ENCODE measurements at places on chromosomes 7 and 10.
A peak's percentile ranks its signal among the peaks of the same experiment; 100 is the strongest.

DNA sequence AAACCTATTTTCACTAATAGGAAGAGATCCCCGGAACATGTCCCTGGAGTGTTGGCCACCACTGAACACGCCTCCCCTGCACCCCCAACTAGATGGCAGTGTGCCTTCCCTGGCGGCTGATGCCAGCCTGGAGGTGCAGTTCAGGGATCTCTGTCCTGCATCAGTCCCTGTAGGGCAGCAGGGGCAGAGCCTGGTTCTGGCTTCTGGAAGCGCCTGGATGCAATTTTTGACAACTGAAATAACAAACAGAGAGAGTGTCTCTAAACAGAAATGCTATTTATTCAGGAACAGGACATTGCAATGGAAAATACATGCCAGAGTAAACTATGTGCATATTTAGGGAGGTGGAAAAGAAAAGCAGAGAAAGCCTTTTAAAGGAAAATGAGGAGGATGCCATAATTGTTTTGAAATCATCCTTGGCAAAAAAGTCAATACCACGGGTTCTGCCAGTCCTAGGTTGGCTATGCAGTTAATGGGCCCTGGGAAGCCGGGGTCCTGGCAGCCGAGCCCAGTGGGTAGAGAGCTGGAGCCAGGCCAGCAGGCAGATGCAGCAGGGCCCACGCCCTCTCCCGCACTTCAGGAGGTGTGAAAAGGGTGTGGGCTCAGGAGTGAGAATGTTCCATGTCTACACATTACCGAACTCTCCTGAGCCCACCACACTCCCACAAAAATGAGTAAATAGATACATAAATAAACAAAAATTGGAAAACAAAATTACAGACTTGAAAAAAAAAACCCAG, 18.5 kb downstream of the ANTXRL start:
- DNase-seq: no peak

DNA sequence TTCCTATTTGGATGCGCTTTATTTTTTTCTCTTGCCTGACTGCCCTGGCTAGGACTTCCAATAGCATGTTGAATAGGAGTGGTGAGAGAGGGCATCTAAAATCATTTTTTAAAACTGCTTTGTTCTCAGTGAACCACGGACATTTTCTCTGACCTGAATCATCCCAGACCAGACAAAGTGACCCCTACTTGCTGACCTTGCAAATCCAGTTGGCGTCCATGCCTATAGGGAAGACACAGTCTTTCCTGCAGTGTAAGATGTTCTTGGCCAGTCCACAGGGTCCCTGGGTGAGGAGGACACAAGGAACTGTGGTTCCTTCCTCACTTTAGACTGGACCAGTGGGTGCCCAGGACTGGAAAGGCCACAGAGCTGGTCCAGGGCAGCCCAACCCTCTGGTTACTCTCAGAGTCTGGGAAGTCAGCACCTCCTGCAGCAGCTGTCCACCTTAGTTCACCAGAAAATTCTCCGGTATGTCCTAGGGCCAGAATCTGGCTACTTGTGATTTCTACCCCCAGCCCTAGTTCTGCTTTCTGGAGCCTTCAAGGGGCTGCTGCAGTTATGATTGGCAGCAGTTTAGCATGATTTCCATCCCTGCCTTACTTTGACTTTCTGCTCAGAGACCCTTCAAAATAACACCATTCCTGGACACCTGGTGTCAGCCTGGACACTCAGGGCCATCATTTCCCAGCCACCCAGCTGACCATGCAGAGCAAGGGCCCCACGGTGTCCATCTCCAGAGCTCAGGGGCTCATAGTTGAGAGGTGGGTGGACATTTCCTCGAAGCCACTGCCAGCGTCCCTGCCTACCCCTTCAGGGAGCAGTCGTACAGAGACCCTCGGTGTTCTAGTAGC, 19.3 kb downstream of the VIPR2 start:
- no peak for DNase-seq

DNA sequence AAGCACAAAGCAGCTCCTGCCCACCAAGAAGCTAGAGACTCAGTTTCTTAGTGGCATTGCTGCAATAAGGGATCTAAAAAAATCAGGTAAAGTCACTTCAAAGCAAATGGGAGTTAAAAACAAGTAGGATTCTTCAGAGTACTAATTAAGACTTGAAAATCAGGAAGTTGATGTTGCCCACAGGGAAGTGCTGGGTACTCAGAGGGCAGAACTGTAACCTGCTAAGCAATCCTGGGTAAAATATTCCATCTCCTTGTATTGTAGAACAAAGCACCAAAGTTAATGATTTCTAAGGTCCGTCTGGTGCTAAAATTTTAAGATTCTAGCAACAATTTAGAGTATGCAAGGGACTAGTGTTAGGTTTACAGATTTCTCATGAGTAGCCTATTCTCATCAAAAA, 8.3 kb downstream of the PEX1 start:
- DNase-seq: no peak

DNA sequence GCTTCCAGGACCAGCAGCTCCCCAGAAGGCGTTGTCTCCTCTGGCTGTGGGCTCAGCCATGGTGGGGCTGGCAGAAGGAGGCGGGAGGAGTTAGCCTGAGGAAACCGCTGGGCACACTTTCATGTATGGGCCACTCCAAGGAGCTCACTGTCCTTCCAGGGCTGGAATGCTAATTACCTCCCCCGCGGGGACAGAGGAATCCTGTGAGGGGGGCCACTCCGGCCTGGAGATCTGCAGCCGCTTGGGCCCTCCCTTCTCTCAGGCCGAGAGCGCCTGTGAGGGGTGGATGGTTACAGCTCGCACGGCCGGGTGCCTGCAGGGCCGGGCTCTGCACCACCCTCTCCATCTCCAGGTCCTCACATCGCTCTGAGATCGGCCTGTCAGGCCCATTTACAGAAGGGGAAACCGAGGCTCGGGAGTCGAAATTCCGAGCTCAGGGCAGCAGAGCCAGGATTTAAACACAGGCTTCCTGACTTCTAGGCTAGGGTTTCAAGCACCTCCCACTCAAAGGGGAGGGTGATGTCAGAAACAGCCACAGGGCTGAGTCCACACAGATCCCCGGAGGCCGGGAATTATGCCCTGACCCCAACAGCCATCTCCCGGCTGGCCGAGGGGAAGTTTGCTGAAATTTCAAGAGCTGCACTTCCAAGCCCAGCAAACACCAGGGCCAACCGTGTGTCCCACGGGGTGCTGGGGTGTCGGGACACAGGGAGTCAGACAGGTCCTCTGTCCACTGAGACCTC, 59.1 kb downstream of the PDGFA start:
- DNase-seq: no peak

DNA sequence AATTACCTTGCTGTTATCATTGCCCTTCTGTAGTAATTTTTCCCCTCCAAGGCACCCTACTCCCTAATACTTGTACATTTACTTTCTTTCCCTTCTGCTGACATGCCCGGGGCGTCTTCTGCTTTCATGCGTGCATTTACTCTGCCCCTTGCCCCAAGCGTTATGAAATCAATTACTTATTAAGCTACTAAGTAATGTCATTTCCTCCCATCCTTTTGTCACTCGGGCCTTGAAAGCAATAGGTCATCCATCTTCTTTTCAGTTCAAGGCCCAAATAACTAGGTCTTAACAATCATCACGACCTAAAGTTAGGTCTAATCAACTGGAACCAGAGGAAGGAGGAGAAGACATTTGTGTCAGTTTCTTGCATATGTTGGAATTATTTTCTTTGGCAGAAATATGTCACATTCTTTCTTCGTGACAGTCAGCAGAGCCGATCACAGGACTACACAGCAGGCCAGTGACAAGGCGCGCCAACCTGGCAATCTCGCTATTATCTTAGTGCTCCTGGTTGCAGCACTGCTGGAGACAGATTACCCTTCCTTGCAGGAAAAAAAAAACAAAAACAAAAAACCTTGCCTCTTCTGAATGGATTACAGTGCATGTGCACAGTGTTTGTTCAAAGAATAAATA, 179.2 kb downstream of the RELN start:
- no peak for DNase-seq

GRCh38 chr7:28964056-28964455, 5.9 kb upstream of the TRIL start:
- no peak for DNase-seq

DNA sequence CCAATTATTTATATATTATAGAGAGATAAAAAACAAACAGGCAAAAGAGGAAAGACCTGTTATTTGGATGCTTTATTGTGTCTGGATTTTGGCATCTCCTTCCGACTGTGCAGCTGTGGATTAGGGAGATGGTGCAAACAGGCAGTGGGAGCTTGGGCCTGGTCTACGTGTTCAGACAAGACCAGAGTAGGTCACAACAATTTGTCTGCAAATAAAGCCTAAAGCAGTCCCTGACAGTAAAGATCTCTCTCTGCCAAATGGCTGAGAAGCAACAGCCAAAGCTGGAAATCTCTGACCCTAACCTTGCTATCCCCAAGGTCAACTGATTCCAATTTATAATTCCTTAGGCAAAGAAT, 82.0 kb downstream of the ABLIM1 start:
- DNase-seq: no peak

DNA sequence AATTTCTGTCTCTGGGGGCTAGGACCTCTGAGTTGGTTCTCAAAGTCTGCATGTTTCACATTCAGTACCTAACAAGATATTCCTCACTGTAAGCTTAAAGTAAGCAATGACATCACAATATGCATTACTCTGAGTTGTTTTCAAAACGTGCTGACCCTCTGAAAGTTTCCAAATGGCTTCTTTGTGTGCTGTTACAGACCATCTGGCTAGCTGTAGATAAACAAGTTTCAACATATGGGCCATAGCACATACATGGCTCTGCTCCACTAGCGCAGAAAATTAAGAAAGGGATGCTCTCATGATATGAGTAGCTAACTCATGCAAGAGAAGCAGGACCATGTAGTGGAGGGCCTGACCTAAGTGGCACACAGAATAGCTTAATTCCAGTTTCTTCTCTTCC, 119.0 kb downstream of the HTR7 start:
- DNase-seq: no peak

GRCh38 chr10:86673216-86673826, 5.0 kb downstream of the LDB3 start:
- no peak for DNase-seq

DNA sequence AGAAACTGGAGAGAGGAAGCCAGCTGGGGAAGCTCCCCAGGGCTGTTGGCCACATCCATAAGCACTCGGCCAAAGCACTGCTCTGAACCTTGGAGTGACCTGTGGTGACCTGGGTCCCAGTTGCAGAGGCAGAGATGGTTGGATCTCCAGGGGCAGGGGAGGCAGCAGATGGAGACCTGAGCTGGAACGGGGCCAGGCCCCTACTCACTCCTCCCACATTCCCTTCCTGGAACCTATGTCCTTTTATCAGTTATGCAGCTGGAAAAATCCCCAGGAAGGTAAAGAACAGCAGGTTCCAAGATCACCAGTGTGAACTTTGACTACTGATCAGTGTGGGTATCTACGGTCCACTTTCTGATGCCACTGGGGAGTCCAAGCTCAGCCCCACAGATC, 9.6 kb upstream of the PNLIPRP2 start:
- DNase-seq: no peak

GRCh38 chr7:77266291-77266794, 66.7 kb upstream of the FGL2 start:
- DNase-seq: peak; percentile 38

GRCh38 chr7:120996333-120996987, 7.9 kb downstream of the CPED1 start:
- DNase-seq: no peak

DNA sequence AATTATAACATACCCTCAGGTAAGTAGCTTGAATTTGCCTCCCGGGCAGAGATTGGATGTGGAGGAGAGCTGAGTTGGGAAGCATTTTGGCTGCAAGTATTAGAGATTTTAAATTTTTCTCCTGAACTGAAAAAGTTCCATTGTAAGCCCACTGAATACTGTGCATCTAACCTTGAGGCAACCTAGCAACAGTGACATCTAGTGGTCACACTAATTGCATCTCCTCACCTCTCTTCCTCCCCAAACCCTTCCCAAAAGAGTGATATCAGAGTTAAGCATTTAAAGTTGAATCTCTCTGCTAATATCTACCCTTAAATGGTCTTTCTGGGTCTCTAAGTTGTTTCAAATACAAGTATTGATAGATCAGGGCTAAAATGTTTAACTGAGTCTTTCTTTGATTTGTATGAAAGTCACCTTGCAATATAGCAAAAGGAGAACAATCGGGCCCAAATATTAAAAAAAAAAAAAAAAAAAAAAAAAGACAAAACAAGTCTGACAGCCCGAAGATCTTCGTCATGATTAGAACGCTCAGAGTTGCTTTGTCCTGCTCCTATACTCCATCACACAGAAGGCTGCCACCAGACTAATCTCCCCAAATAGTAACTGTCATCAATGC, 40.4 kb upstream of the DLX5 start:
- DNase-seq: peak; percentile 18

- no peak for DNase-seq
These were observed 14.7 kb downstream of the CYTH3 start for GRCh38 chr7:6257675-6258074.

DNA sequence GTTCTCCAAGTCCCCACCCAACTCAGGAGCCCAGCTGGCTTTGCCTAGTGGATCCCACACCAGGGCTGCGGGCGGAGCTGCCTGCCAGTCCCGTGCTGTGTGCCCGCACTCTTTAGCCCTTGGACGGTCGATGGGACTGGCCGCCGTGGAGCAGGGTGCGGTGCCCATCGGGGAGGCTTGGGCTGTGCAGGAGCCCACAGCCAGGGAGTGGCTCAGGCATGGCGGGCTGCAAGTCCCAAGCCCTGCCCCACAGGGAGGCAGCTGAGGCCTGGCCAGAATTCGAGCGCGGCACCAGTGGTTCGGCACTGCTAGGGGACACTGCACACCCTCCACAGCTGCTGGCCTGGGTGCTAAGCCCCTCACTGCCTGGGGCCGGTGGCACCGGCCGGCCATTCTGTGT, 159.7 kb downstream of the ANKRD30A start:
- no peak for DNase-seq

DNA sequence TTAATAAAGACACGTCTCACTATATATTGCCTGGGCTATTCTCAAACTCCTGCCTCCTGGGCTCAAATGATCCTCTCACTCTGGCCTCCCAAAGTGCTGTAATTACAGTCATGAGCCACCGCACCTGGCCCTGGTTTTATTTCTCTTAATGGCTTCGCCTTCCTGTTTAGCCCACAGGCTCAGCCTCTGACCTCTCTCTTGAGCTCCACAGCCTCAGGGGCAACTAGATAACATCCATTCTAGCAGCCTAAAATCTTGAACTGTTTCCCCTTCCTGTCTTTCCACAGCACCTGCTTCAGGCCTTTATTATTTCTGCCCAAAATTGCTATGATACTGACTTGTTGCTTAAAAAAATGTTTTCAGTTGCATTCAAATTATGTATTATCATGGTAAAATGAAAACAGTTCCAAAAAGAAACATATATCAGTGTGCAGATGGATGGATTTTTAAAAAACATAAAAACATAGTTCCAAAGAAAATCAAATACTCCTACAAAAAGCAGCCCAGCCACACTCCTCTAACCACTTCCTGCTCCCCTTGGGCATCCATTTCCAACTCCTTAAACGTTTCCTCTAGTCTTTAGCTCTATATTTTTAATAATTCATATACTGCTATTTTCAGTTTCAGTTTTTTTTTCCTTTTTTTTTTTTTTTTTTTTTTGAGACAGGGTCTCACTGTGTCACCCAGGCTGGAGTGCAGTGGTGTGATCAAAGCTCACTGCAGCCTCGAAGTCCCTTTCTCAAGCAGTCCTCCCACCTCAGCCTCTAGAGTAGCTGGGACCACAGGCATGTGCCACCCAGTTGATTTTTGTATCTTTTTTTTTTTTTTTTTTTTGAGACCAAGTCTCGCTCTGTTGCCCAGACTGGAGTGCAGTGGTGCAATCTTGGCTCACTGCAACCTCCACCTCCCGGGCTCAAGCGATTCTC, 5.1 kb upstream of the BAZ1B start:
- DNase-seq: no peak

GRCh38 chr7:43669286-43670081, 59.8 kb downstream of the COA1 start:
- no peak for DNase-seq

- no peak for DNase-seq
These were observed 860 bp downstream of the EXOC6 start for GRCh38 chr10:92849234-92849525.
